A549 treated with ZK216348 at 1 μM for 4 hours (cell line): ENCODE measurements at places on chromosomes 6 and 20. TPM values are rescaled to one million over a fixed set of nuclear protein-coding genes. Genes with fewer than 3 reads are reported as not detected.

TMEM244 gene
- not detected in 5 replicates for total RNA-seq

FAM184A gene
- not detected in 5 replicates for total RNA-seq

MANEA gene
- 1.4 to 4.3 TPM (median 3.7 TPM) in 5 replicates for total RNA-seq

ZNF341 gene
- 2.4 to 5.7 TPM (median 4.5 TPM) in 5 replicates for total RNA-seq

BNIP5 gene
- not detected in 5 replicates for total RNA-seq

STX7 gene
- total RNA-seq = 21.7 to 26.7 TPM (median 23.2 TPM) in 5 replicates

IRF4 gene
- total RNA-seq = 0.15 to 2.0 TPM (median 0.40 TPM) in 5 replicates

FHL5 gene
- total RNA-seq = not detected in 5 replicates

SIRPB2 gene
- 0.05 TPM in 1 of 5 replicates, not detected in the others for total RNA-seq

APOBEC2 gene
- not detected in 5 replicates for total RNA-seq

TFAP2B gene
- not detected in 5 replicates for total RNA-seq

LGSN gene
- 1.7 to 3.4 TPM (median 3.0 TPM) in 5 replicates for total RNA-seq

BMP5 gene
- total RNA-seq = not detected in 5 replicates

CST5 gene
- not detected in 5 replicates for total RNA-seq

VSX1 gene
- total RNA-seq = 0.89 to 1.2 TPM (median 1.0 TPM) in 5 replicates

C6orf15 gene
- not detected in 5 replicates for total RNA-seq

SUMO4 gene
- total RNA-seq = not detected in 5 replicates

RIPOR2 gene
- 0.13 to 0.31 TPM (median 0.25 TPM) in 5 replicates for total RNA-seq

EYA4 gene
- total RNA-seq = 7.9 to 12.6 TPM (median 9.7 TPM) in 5 replicates
